MG63 (cell line): ENCODE measurements at places on chromosomes 12 and 14. TPM values are rescaled to one million over a fixed set of nuclear protein-coding genes. Genes with fewer than 3 reads are reported as not detected.

- no peak for DNase-seq
Observed at GRCh38 chr12:121228919-121229665, 19.2 kb downstream of the P2RX4 start.

DNA sequence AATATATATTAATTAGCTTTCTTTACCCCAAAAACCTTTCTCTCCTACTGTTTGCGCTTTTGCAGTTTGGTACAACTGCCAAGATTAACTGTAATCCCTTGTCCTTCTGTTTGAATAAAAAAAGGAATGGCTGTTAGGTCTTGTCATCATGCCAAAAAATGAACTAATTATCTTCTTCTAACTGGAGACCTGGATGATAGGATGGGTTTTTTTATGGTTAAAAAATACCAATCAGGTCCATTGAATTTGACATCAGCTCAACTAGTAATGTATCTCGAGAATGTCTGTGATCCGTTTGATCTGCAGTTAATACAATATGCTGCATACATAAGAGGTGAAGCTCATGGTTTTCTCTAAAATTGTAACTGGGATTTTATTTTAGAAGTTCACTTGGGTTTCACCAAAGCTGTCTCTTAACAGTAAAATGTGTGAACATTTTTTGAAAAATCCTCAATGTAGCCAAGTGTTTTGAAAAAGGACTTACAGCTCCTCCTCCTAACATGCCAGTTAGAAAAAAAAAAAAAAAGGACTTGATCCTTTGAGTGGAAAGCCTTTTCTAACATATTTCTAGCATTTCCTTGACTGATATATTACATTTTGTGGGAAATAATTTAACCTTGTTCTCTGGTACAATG is 96.8 kb downstream of the SRGAP1 start:
- no peak for DNase-seq

GRCh38 chr12:30823156-30823699 is 68.5 kb upstream of the CAPRIN2 start:
- no peak for DNase-seq

GRCh38 chr14:41615011-41615595 is 8.4 kb downstream of the LRFN5 start:
- no peak for DNase-seq

DNA sequence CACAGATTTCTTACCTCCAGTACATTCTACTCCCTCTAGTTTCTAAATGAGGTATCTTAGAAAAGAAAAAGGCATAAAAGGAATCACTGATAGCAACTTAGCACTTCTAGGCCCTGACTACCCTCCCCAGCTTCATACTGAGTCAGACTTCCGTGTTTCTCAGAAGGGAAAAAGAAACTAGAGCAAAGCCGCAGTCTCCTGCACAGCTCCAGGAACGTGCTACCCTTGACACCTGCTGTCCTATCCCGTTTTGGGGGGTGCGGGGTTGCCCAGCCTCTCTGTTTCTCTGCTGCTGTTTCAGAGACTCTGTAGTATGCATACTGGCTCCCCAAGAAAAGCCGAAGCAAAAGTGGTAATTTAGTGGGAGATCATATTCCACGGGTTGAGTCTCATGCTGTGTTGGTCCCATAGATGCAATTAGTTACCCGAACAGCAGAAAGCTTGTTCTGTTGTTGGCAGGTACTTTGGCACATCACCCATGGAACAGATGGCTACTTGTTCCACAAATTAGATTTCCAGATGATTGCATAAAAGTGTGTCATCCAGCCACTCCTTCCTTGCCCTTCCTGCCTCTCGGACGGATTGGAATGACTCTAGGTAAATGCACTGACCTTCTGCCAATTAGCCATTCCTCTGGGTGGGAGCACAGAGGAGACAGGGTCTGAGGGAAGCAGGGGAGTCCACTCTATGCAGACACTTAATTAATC is 438.1 kb downstream of the FUT8 start:
- DNase-seq, result no peak

GRCh38 chr12:24244231-24244630 is 294.8 kb upstream of the SOX5 start:
- DNase-seq, result no peak

Gene OTX2
- total RNA-seq, result not detected in 2 replicates

Gene ATP2A2
- total RNA-seq, result 13.3 and 20.4 TPM in 2 replicates

Gene RILPL2
- 1.9 and 3.5 TPM in 2 replicates for total RNA-seq

DNA sequence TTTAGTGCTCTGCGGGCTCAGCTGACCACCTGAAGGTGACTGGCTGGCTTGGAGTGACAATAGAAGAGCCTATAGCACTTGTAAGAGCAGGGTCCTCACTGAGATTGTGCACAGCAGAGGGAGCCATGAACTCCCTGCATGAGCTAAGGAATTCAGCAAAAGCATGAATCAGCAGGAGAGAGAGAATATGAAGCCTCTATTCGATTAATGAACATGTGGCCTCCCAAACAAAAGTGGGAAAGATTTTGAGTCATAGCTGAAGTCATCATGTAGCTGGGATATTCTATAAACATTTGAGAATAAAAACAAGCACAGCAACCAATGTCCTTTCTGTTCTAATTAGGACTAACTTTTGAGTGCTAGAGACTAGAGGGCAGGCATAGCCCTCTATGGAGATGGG is 626.6 kb downstream of the DIO2 start:
- DNase-seq, result peak; percentile 38

Gene ENDOU
- total RNA-seq, result not detected in 2 replicates

Gene EXOC5
- total RNA-seq, result 15.4 and 74.9 TPM in 2 replicates

DNA sequence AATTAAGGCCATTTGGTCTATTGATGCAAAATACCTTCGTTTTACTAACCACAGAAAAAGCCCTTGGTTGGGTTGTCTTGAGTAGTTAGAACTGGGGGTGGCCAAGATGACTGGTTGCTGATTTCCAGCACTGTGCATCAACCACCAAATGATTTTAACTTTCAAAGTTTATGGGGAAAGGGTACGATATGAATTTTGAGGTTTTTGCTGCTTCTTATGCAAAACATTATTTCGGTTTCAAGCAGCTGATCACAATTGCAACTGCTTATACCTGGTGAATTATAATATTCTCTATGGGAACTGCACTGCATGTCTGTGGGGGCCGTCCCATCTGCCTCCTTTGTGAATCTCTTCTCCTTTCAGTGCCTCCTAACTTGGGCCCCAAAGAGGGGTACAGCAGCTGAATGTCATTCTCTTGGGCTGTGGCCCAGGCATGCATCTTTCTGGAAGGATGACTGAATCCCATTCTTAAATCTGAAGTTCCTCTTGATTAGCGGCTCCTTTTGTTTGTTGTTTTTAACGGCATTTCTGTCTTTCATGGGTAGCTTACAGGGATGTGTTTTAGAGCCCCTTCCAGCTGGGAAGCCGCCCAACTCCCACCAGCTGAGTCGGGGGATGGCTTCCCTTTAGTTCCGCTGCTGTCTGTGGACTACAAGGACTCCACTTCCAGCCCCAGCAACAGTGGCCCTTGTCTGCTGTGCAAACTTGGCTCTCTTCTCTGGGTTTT is 479.8 kb downstream of the ZFP36L1 start:
- no peak for DNase-seq

Gene FAM186B
- not detected in 2 replicates for total RNA-seq

DNA sequence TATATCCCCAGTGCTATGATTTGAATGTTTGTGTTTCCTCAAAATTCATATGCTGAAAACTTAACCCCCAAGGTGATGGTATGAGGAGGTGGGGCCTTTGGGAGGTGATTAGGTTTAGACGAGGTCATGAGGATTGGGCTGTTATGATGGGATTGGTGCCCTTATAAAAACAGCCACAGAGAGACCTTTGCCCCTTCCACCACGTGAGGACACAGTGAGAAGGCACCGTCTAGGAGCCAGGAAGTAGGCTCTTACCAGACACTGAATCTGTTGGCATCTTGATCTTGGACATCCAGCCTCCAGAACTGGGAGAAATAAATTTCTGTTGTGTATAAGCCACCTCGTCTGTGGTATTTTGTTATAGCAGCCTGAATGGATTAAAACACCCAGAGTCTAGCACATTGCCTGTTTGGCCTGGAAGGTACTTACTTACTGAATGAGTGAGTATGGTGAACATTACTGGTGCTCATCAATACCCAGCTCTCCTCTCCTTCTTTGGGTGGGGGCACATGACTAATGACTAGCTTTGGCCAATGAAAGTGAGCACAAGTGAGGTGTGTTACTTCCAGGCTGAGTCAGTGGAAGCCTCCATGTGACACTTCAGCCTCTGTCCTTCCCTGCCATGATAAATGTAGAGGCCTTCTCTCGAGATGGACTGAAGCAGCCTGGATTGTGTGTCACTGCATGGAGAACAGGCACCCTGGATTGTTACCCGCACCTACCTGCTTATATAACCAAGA is 72.4 kb upstream of the CHST11 start:
- DNase-seq, result no peak

- DNase-seq, result peak; percentile 52
Observed at GRCh38 chr12:56193025-56193578, 3.8 kb upstream of the SMARCC2 start.

- no peak for DNase-seq
Observed at GRCh38 chr14:92754966-92755365, 6.5 kb upstream of the LGMN start.

GRCh38 chr14:95679148-95679815 is 6.9 kb upstream of the TCL1B start:
- no peak for DNase-seq

- no peak for DNase-seq
Observed at GRCh38 chr14:64865109-64865508, 14.6 kb downstream of the SPTB start.

Gene DACT1
- 0.27 and 2.6 TPM in 2 replicates for total RNA-seq

DNA sequence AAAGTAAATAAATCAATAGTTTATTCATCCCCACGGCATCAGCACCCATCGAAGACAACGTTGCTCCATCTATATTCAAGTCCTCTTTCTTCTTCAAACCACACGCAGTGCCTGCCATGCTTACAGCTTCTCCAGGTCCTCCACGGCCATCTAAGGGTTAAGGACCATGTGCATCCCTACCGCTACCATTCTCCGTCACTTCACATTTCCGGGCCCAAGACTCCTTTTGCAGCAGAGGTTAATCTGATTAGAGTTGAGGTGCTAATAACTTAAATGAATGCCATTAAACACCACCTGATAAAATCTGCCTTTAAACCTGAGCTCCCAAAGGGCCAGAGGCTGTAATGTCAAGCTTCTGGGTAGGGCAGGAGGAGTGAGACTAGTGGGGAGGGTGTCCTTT is 79.7 kb upstream of the CCND2 start:
- DNase-seq, result no peak

- DNase-seq, result no peak
Observed at GRCh38 chr12:114704096-114704495, 20.1 kb upstream of the TBX3 start.

Gene KRT7
- total RNA-seq, result 163 and 302 TPM in 2 replicates

GRCh38 chr14:55028476-55028875 is 1.4 kb downstream of the SOCS4 start:
- no peak for DNase-seq

DNA sequence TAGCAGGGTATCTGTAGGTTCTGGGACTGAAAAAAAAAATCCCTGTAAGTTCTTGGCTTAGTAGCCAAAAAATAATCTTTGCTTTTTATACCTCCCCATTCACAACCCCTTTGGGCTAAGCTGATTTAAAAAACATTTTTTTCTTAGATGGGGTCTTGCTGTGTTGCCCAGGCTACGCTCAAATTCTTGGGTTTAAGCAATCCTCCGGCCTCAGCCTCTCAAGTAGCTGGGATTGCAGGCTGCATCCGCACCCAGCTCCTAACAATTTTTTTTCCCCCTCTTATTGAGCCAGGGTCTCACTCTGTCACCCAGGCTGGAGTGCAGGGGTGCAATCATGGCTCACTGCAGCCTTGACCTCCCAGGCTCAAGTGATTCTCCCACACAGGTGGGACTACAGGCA is 9.1 kb upstream of the ISM2 start:
- no peak for DNase-seq

GRCh38 chr12:57250956-57251355 is at the start of gene STAC3:
TSS of gene STAC3 (minus strand) at chr12:57251187. CDS start at chr12:57249636, 1,551 bp downstream.
- DNase-seq, result no peak

DNA sequence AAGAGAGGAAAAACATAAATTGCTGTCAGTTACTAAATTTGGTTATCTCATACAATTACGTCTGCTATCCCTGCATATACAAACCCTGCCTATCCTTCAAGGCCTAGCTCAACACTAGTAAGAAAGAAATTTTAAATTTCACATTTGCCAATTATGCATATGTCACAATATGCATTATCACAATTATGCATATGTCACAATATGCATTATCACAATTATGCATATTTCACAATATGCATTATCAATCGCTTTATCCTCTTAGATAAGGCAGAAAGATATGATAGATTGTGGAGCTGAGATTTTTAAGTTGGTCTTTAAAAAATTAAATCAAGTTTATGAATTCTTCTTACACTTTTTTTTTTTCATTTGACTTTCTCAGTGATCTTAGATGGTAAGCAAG is 195.0 kb upstream of the ABCD2 start:
- no peak for DNase-seq

Gene DEPDC4
- total RNA-seq, result 1.3 and 1.7 TPM in 2 replicates

Gene RIMBP2
- 0.76 TPM in 1 of 2 replicates, not detected in the other for total RNA-seq

GRCh38 chr12:58914457-58914856 is 5.8 kb downstream of the LRIG3 start:
- no peak for DNase-seq

- no peak for DNase-seq
Observed at GRCh38 chr12:6788972-6789924, at the start of gene CD4. TSS of gene CD4 (plus strand) at chr12:6789528. CDS start at chr12:6800139, 10,611 bp downstream.

Gene SMAGP
- 2.1 and 20.1 TPM in 2 replicates for total RNA-seq

DNA sequence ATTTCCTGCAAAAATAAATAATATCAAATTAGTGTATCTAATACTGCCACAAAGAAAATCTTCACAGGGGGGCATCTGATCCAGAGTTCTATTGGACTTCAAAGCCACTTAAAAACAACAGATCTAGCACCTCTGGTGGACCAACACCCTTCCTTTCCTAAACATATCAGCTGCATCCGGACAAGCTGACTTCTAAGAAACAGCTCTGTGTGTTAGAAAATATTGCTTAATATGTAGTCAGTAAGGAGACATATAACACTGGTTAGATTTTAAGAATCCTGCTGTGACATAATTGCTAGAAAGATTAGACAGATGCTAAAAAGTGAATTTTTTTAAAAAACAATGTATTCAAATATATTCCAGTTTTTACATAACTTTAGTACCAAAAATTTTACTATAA is 61.1 kb upstream of the PTPRB start:
- no peak for DNase-seq

DNA sequence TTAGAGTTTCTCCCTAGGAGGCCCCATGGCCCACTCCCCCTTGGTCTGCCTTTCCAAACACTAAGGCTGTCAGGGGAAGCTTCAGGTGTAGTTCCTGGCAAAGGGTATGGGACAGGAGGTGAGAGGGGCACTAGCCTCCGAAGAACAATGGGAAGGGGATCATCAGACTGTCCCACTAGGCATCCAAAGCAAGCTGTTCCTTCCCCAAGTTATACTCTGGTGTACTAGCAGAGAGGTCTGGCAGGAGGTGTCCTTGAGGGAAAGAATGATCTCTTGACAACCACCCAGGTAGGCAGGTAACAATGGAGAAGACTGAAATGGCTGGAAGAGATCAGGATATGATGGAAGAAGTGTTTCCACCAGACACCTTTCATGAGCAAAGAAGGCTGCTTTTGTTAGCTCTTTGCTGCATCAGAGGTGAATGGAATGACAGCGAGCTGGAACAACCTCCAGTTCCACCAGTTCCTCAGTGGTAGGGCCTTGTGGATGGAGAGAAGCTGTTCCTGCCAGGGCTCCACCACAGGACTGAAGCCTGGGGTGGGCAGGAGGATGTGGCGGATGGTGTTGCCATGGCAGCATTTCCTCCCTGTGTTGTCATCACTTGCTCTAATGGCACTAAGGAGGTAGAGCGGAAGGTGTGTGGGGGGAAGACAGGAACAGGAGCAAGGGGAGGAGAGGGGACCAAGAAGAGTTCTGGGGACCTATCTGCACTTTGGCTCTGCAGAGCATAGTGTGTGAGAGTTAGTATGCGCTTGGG is 2.3 kb upstream of the AGAP2 start:
- DNase-seq, result no peak

- peak; percentile 35 for DNase-seq
Observed at GRCh38 chr12:18837025-18837424, 99.1 kb downstream of the CAPZA3 start.

Gene CEP170B
- total RNA-seq, result 7.5 and 13.6 TPM in 2 replicates
